ENCODE measurements at places on chromosomes 5 and 9. TPM values are rescaled to one million over a fixed set of nuclear protein-coding genes. Genes with fewer than 3 reads are reported as not detected.
A peak's percentile ranks its signal among the peaks of the same experiment; 100 is the strongest.

The PFDN1 gene
- total RNA-seq: 65.1 TPM

DNA sequence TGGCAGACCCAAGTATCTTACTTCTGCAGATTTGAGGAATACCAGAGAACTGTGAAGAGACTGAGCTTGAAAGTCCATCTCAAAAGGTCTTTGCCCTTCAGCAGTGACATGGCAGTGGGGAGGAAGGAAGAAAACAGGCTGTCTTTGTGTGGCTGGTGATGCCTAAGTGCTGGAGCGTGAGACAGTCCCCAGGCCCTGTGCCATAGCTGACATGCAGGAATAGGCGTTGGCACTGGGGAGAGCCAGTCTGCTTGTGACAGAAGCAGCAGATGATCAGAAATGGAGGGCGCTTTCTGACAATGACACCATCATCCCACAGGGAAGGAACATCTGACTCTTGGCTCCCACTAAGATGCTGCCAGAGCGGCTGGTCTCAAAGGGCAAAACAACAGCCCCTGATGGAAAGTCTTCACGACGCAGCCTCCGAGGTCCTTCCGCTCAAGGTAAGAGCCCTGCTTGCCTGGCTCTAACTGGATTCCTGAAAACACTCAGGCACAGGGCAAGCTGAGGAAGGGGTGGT is 15.5 kb upstream of the GLRX start:
- no peak for DNase-seq
- H3K4me3 ChIP-seq: no peak overlapping the region
- H3K4me1 ChIP-seq: peaks cover 8% of the 10 kb centered on the region
- peaks cover 4% of the 10 kb centered on the region for H3K27me3 ChIP-seq
- no peaks in the 10 kb centered on the region for H3K36me3 ChIP-seq

The ANKRD33B gene
- 2.1 TPM for total RNA-seq

GRCh38 chr5:80411589-80412219 is 3.8 kb downstream of the ZFYVE16 start:
- DNase-seq: no peak
- H3K27me3 ChIP-seq: no peaks in the 10 kb centered on the region
- H3K4me3 ChIP-seq: no peak overlapping the region

The LAMC3 gene
- 0.12 TPM for total RNA-seq

DNA sequence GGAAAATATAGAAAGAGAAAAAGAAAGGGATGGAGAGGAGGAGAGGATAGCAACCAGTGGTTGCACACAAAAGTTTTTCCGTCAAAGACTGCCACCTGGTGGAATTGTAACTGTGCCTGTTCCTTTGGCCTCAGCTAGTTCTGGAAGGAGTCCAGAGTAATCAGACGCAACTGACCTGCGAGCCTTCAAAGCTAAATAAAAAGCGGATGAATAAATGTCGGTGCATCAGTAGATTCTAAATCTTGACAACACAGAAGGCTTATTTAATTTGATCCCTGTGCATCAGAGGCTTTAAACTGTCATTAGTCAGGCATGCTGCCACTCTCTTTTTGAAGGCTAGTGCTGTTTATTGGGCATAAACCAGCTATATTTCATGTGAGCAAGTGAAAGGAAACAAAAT is 132.9 kb upstream of the ACO1 start:
- H3K27me3 ChIP-seq: no peaks in the 10 kb centered on the region
- H3K4me3 ChIP-seq: no peak overlapping the region
- peaks cover 1% of the 10 kb centered on the region for H3K36me3 ChIP-seq
- no peak overlapping the region for H3K27ac ChIP-seq
- peaks cover 4% of the 10 kb centered on the region for H3K4me1 ChIP-seq

DNA sequence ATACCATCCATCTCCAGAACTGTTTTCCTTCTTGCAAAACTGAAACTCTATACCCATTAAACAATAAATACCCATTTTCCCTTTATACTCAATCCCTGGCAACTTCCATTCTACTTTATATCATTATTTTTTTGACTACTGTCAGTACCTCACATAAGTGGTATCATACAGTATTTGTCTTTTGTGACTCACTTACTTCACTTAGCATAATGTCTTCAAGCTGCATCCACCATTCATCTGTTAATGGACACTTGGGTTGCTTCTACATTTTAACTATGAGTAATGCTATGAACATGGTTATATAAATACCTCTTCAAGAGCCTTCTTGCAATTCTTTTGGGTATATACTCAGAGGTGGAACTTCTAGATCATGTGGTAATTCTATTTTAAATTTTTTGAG is 11.6 kb upstream of the TYRP1 start:
- peaks cover 1% of the 10 kb centered on the region for H3K4me1 ChIP-seq
- H3K36me3 ChIP-seq: no peaks in the 10 kb centered on the region
- no peak overlapping the region for H3K27ac ChIP-seq
- no peak for DNase-seq
- H3K27me3 ChIP-seq: no peaks in the 10 kb centered on the region

The WWC1 gene
- total RNA-seq: 62.3 TPM

The C5orf63 gene
- 9.1 TPM for total RNA-seq

- H3K4me1 ChIP-seq: peaks cover 17% of the 10 kb centered on the region
- DNase-seq: no peak
These were observed 4.4 kb downstream of the SNX24 start for GRCh38 chr5:122849771-122850170.

The CDKN2B-AS1 gene
- total RNA-seq: not detected

GRCh38 chr5:155485386-155485785 is 471.8 kb downstream of the KIF4B start:
- H3K4me1 ChIP-seq: no peaks in the 10 kb centered on the region
- H3K27me3 ChIP-seq: no peaks in the 10 kb centered on the region
- H3K36me3 ChIP-seq: peaks cover 3% of the 10 kb centered on the region
- H3K27ac ChIP-seq: no peak overlapping the region
- H3K4me3 ChIP-seq: no peak overlapping the region

The NIPSNAP3A gene
- 26.4 TPM for total RNA-seq

- no peak overlapping the region for H3K4me3 ChIP-seq
- DNase-seq: no peak
These were observed 342.9 kb downstream of the BNC2 start for GRCh38 chr9:16527573-16527972.

- no peaks in the 10 kb centered on the region for H3K36me3 ChIP-seq
- no peak for DNase-seq
- no peak overlapping the region for H3K4me3 ChIP-seq
- H3K27ac ChIP-seq: no peak overlapping the region
These were observed 182.0 kb downstream of the MUSK start for GRCh38 chr9:110850401-110851135.

The PCDHGC3 gene
- total RNA-seq: 25.8 TPM

- H3K27me3 ChIP-seq: no peaks in the 10 kb centered on the region
- H3K4me1 ChIP-seq: no peaks in the 10 kb centered on the region
- H3K27ac ChIP-seq: no peak overlapping the region
- H3K36me3 ChIP-seq: no peaks in the 10 kb centered on the region
- H3K4me3 ChIP-seq: no peak overlapping the region
These were observed 615.5 kb downstream of the RAB3C start for GRCh38 chr5:59198365-59198764.

The FBP2 gene
- not detected for total RNA-seq

GRCh38 chr9:33676746-33677505 is 118.4 kb upstream of the PRSS3 start:
- peak overlapping the region; percentile 88 for H3K4me3 ChIP-seq
- peaks cover 33% of the 10 kb centered on the region for H3K27me3 ChIP-seq
- H3K4me1 ChIP-seq: no peaks in the 10 kb centered on the region
- peak overlapping the region; percentile 91 for H3K27ac ChIP-seq

The AFAP1L1 gene
- 0.69 TPM for total RNA-seq

DNA sequence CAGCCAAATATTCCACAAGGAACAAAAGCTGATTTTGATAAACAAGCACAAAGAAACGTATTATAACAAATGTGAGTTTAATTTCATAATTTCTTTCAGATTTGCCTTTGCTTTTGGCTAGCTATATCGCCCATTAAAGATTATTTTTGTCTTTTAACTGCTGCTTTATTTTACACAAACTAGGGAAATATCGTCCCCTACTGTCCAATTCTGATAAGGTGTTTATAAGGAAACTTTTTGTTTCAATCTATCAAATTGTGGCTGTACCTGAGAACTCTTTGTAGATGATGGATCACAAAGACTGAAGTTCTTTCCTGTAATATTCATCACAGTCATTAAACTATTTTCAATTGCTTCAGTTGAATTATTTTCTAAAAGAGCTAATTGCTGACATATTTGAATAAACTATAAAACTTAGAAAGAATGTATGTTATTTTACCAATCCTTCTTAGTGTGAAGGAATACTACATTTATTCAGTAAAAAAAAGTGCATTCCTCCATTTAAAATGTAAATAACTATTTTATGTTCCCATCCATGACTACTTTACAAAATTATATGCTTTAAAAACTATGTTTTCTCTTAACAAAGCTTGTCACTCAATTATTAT is 431.3 kb upstream of the ITGA1 start:
- H3K27me3 ChIP-seq: no peaks in the 10 kb centered on the region
- no peak overlapping the region for H3K4me3 ChIP-seq
- no peak for DNase-seq
- H3K27ac ChIP-seq: no peak overlapping the region
- H3K4me1 ChIP-seq: no peaks in the 10 kb centered on the region
